ENCODE measurements at places on chromosomes 12 and 14.

- DNase-seq, result no peak
These were observed 23.2 kb downstream of the RAP1B start for GRCh38 chr12:68633614-68634558.

DNA sequence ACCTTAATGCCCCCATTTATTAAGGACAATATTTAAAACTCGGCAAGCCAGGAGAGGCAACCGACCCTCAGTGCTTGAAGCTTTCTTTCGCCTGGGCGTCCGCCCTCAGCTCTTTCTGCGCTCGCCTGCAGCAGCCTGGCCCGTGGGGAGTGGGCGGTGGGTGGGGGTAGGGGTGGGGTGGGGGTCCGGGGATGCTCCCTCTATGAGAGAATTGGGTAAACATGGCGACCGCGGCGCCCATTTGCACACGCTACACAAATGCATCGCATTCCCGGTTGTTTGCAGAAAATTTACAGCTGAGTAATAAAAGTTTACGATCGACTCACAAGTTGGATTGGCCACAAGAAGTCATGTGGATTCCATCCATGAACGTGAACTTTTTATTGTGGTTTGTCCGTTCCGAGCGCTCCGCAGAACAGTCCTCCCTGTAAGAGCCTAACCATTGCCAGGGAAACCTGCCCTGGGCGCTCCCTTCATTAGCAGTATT, 7.7 kb downstream of the HOXC8 start:
- peak; percentile 89 for DNase-seq

GRCh38 chr14:70186900-70187451, 1.8 kb downstream of the SLC8A3 start:
- no peak for DNase-seq

DNA sequence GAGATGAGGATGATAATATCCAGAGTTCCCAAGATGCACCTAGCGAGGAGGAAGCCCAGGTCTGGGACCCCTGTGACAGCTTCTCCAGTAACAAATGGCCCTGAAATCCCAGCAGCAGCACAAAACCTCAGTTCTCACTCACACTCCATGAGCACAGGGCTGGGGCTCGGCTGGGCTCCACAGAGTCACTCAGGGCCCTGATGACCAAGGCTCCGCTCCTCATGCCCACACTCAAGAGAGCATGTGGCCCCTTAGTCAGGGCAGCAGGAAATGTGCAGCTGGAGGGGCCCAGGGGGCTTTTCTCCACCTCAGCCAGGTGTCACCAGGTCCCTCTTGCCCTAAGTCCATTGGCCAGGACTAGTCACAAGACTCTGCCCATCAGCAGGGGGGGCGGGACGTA, 242.7 kb upstream of the SFSWAP start:
- DNase-seq, result no peak

- DNase-seq, result no peak
These were observed 63.5 kb downstream of the DPF3 start for GRCh38 chr14:72830356-72830755.

- DNase-seq, result no peak
These were observed 55.4 kb downstream of the SUSD6 start for GRCh38 chr14:69666690-69667211.

DNA sequence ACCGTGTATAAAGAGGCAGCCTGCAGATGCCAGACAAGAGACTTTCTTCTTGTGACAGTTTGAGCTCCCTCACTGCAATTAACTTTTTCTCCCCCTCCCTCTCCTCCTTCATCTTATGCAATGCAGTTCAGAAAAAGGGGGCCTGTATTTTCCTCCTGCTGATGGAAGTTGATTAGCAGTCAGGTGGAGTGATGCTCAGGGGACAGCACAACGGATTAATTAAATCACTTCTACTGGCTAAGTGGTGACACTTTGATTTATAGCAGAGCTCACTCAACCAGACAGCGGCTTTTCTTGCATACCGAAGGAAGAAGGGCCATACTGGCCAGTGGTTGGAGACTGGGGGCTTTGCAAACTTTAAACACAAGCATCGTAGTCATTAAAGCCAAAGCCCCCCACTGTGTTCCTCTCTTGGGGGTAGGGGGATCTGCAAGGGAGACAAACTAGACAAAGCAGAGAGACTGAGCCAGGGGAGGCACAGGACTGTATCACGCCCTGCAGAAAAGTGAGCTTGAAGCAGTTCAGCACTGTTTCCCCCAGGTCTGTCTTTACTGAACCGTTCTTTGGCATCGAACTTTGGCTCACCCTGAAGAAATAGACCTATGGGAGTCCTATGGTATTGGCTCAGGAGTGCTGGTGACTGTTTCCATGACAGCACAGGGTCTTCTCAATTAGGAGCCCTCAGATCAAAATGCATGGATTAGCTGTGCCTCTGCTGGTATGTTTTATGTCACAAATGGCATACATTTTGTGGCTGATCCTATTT, 47.7 kb downstream of the SPRING1 start:
- DNase-seq, result peak; percentile 57
